ENCODE measurements at places on chromosomes 2 and 18.

DNA sequence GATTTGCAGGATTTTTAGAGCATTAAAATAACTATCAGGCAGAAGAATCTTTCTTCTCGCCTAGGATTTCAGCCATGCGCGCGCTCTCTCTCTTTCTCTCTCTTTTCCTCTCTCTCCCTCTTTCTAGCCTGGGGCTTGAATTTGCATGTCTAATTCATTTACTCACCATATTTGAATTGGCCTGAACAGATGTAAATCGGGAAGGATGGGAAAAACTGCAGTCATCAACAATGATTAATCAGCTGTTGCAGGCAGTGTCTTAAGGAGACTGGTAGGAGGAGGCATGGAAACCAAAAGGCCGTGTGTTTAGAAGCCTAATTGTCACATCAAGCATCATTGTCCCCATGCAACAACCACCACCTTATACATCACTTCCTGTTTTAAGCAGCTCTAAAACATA lies 137.0 kb downstream of the MEIS1 start:
- no peak for DNase-seq

GRCh38 chr2:119468154-119468955 lies 36.7 kb downstream of the TMEM37 start:
- no peak for DNase-seq

DNA sequence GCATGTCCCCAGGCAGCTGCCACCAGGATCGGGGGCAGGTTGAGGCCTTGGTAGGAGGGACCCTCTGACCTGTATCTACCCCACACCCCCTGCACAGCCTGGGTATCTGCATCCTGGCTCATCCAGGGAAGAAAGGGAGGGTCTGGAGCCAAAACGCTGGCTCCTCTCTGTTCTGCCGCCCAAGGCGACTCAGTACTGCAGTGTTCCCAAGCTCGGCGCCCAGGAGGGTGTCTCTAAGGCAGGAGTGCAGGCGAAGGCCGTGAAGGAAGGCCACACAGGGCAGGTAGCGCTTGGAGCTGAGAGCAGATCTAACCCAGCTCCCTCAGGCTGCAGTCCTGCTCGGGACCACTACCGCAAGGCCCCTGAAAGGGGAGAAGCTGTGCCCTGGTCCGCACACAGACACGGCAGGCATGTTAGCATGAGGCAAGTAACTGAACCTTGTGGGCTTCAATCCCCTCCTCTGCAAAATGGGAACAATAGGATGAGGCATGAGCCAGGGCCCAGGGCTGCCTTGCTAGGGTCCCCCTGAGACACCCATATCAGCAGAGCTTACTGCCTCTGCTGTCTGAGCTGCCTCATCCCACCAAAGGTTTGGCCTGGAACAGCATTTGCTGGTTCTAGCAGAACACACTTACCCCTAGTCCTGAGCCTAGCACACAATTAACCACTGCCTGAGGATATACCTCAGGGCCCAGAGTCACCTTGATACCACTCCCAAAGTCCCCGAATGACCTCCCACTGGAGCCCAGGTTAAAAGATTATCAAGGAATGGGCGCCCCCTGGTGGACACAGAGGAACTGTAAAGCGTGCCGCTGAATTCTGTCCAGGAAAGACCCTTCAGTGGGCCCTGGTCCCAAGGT lies 6.5 kb downstream of the PTMA start:
- DNase-seq = peak; percentile 89

DNA sequence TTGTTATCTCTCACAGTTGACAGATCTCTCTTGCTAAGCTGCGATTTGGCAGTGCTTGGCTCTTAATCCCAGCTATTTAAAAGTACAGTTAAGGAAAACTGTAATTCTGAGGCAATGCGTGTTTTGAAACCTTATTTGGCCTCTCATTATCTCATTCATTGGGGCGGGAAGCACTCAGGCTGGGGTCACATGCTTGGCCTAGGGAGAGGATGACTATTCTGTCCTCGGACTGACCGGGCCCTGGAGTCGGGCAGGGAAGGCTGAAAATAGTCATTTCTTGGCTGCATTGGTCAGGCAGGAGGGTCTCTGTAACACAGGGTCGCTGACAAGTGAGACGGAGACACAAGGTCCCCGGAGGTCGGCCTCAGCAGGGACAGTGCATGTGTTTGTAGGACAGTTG lies 20.2 kb upstream of the EMILIN2 start:
- no peak for DNase-seq

GRCh38 chr2:127080226-127080937 lies 26.6 kb downstream of the BIN1 start:
- no peak for DNase-seq

- no peak for DNase-seq
Observed at GRCh38 chr2:99537910-99538485, 48.2 kb upstream of the REV1 start.

- DNase-seq = no peak
Observed at GRCh38 chr2:203344667-203345066, 16.5 kb downstream of the ABI2 start.

- peak; percentile 26 for DNase-seq
Observed at GRCh38 chr2:241706537-241706936, 4.7 kb downstream of the ING5 start.

- no peak for DNase-seq
Observed at GRCh38 chr2:43460174-43460546, 135.7 kb downstream of the THADA start.

- DNase-seq = no peak
Observed at GRCh38 chr2:195342061-195342460, 315.0 kb upstream of the SLC39A10 start.

- no peak for DNase-seq
Observed at GRCh38 chr2:144085016-144085415, 434.9 kb downstream of the ZEB2 start.

DNA sequence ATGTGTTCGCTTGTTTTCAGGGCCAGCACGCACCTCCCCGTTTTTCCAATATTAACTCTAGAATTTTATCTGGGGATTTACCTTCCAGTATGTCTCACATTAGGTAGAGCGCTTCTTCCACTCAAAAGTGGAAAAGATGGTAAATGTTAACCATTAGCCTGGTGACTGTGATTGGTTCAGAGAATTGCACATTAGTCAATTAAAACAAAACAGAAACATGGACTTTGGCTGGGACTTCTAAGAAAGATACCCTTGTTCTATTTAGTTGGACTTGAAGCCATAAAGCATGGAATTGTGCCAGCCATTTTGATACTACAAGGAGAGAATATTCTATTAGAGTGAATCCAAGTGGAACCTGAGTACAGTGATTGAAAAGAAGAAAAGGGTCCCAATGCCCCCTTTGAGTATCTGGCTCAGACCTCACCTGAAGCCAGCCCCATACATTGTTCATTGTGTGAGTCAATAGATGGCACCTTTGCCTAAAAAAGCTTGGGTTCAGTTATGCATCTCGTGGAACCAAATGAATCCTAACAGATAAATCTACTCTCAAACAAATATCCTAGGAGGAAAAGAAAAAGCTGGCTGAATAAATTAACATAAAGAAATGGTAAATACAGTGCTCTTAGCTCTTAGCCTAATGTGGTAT lies 354.3 kb downstream of the IRS1 start:
- no peak for DNase-seq

DNA sequence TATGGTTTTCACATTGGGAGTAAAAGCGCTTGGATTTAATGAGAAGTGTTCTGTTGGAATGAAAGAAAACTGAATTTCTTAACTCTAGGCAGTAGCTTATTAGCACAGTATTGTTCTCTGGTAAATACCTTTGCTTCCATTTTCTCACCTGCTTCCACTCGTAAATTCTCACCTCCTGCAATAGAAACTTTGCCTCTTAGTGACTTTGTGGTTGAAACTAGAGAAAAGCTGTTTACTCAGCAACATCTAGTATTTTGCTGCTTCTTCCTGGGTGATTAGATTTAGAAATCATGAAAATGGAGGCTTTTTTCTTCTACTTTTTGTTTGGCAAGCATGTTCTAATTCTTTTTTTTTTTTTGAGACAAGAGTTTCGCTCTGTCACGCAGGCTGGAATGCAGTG lies 385.4 kb downstream of the SPAG16 start:
- DNase-seq = no peak

DNA sequence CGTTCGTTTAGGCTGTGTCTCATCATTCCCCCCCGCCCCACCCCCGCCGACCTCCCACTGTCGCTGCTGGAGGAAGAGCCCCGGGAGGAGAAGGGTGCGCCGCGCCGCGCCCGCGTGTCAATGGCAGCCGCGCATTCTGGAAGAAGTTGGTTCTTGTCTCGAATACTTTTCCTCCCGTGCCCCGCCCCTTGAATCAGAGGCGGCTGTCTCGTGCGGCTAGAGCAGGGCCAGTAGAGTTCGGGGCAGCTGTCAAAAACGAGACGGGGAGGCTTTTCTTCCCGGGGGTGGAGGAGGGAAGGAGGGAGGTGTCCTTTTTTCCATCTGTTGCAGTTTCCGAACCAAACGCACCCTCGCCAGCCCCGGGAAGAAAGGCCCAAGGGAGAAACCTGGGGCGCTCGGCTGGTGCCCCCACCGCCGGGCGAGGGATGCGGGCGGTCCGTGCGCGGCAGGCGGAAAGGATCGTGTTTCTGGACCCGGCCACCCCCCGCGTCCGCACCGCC lies 410 bp upstream of the TGIF1 start:
- no peak for DNase-seq

DNA sequence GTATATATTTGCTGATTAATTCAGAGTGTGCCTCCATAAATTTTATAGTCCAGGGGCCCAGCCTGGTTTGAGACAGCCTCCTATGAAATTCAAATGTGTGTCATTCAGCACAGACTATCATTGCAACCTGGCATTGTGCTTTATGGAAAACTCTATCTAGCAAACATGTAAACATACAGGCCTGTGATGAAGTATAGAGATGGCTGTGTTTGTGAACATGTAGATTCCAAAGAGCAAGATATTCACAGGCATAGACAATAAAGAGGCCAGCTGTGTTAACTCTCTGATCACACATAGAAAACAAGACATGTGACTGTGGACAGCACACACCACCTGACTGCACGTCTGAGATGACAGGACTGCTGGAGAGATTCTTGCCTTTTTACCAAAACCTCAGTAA lies 297.9 kb downstream of the EN1 start:
- DNase-seq = no peak

DNA sequence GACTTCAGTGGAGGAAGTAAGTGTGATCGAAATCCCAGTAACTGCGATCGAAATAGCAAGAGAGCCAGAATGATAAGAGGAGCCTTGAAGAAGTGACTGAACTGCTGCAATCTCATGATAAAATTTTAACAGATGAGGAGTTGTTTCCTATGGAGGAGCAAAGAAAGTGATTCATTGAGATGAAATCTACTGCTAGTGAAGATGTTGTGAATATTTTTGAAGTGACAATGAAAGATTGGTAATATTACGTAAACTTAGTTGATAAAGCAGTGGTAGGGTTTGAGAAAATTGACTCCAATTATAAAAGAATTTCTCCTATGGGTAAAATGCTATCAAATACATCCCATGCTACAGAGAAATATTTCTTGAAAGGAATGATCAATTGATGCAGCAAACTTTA lies 780.6 kb downstream of the MBD2 start:
- no peak for DNase-seq

DNA sequence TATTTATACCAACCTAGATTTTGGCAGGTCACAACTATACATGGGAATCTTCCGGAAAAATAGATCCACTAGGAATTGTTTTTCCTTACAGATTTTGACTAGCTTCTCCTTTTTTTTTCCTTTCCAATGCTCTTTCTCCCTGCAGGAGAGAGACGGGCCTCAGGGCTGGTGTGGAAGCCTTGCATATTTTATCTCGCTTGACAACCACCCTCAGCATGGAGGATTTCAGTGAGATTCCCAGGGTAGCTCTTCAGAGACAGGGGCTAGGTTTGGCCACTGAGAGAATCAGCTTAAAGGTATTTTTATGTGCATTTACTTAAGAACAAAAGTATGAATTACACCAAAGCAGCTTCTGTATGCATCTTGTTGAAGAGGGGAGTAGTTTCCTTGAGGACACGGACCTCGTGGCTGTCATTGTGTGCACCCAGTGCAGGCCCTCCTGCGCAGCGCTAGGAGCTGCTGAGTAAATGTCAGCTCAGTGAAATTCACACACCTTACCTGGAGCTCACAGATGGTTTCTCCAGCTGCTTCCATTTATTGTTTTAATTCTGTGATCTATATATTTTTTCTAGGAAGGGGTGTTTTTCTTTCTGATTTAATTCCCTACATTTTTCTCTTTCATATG lies 54.4 kb downstream of the TRAPPC12 start:
- DNase-seq = no peak

DNA sequence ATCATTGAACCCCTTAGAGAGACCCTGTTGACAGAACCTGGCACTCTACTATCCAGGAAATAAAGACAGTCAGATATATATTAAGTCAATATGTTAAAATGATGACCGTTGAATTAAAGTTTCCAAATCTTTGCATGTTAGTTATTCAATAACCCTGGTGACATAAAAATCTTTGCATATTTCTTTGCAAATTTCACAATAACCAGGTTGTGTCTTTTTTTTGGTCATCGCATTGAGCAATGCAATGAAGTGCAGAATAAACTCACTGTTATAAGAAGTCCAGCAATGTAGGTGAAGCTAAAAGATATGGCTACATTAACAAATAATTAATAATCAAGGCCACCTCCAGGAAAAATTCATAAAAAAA lies 596.9 kb downstream of the NYAP2 start:
- no peak for DNase-seq

DNA sequence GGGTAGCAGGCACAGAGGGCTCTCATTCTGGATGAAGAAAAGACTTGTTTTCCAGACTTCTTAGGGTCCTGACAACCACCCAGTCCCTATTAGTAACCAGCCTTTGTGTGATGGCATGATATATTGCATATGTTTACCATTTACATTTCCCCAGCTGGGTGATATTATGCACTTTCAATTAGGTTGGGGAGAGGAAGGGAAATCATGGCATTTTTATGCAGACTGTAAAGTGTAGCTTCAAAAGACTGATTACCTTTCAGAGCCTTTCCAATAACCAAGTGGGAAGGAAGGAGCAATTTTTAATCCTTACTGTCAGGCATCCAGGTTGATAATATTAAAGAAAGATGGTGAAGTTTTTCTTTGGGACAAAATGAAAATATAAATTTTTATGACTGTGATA lies 240.8 kb upstream of the NRP2 start:
- DNase-seq = no peak

All from OCI-LY7 (cell line).